ENCODE measurements at places on chromosomes 7 and 10.

- no peak for DNase-seq
Observed at GRCh38 chr10:21754410-21755011, 220.5 kb downstream of the MLLT10 start.

- DNase-seq = no peak
Observed at GRCh38 chr7:1609023-1609422, 39.2 kb upstream of the PSMG3 start.

- no peak for DNase-seq
Observed at GRCh38 chr7:26202019-26202990, 760 bp downstream of the CBX3 start.

DNA sequence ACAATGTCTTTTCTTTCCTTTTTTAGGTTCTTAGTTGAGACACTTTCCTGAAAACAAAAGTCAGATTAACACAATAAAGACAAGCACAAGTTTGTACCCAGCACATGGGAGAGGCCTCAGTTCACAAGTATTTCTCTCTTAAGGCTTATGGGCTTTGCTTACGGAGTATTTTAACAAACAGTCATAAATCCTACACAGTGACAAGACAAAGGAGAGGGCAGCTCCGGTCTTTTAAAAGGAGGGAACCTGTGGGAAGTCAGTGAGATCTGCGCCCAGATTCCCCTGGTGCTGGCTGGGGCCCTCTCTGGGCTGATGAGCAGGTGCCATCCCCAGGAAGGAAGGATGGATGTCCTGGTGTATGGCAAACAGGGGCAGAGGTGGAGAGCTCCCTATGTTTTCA is 398.6 kb downstream of the ACTR3B start:
- DNase-seq = no peak

DNA sequence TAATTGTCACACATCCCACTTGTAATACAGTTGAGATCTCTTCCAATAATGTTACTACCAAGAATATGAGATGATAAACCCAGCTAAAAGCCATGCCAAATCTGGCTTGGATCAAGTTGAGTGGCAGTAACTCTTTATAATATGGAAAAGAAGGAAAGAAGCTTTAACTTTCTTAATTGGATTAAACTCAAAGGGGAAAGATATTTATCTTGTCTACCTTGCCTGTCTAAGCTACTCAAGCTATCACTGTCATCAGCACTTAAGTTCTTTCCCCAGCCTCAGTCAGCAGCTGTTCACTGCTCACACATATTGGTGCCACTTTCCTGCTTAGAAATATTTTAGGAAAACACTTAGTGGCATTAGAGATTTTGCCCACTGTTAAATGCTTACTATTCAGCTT is 350.7 kb downstream of the IPMK start:
- DNase-seq = no peak

- no peak for DNase-seq
Observed at GRCh38 chr10:69562731-69563254, 10.4 kb downstream of the NEUROG3 start.

DNA sequence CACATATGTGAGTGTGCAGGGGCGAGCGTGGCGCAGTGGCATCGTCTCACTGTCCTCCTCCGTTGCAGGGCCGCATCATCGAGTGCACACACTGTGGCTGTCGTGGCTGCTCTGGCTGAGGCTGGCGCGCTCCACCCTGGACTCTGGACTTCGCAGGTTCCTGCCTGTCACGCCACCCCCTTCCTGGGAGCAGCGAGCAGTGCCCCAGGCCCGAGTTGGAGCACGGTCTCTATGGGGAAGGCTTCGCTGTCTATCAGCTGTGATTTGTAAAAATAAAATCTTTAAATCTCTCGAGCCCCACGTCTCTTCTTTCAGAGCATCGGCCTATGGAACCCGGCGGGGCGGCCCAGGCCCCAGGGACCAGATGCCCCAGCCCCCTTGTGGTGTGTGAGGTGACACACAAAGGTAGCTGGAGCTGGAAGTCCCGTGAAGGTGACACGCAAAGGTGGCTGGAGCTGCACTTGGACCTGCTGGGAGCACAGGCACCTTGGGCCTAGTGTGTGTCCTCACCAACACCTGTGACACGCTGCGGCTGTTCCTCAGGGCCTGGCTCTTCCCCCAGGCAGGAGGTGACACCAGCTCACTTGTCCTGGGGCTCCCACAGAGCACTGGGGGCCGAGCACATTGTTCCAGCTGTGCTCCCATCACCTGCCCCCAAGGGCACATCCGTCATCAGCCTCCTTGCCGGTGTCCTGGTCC is 10.7 kb downstream of the BUD31 start:
- no peak for DNase-seq

DNA sequence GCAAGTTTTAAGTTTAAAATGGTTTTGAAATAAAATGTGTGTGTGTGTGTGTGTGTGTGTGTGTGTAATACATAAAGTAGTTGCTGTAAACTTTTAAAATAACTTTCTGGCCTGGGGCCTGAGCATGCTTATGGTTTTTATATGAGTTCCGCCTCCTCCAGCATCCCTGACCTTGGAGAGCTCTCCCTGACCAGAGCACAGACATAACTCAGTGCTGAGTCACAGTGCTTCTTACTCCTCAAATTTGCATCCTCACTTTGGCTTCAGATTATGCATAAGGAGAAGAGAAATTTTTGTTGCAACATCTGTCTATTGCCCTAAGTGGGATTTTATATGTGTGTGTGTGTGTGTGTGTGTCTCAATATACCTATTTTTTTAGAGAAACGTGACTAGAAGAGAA is 200.8 kb downstream of the ELMO1 start:
- no peak for DNase-seq

DNA sequence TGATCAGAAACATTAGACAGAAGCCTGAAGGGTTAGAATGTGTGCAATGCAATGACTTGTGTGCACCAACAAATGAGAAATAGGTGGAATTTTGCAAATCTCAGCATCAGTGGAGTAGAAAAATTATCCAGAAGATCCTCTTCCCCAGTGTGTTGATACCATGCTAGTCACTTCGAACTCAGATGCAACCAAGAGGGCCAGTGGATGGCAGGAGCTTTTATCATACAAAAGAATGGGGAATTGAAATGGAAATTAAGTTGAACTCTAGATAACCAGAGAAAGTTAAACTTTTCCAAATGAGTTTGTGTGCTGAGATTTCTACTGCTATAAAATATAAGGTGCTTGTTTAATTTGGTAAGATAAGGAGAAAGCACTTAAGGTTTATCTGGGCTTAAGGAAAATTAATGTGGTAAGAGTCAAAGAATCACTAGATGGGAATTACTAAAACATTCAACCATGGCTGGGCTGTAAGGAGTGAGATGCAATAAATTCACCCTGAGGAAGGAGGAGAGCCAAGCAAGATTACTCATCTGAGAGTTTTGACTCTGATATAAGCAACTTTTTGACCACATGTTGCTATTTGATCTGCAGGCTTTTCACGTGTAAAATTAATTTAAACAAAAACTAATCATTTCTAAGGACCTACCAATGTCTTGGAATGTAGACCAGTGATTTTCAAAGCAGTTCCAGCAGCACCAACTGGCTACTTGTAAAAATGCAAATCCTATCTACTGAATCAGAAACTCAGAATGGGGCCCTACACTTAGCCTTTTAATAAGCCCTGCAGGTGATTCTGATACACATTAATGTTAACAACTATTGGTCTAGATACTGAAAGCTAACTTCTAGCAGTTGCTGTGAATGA is 113.2 kb downstream of the CDC14C start:
- no peak for DNase-seq

DNA sequence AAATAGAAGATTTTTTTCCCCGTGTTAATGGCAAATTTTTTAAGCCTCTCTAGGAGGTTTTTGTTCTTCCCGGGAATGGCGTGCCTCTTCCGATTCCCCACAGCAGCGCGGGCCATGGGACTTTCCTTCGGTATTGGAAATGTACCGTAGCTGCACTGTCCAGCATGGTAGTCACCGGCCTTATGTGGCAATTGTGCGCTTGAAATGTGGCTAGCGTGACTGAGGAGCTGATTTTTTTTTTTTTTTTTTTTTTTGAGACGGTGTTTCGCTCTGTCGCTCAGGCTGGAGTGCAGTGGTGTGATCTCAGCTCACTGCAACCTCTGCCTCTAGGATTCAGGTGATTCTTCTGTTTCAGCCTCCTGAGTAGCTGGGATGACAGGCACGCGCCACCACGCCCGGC is 938 bp upstream of the TCTN3 start:
- DNase-seq = no peak
